ENCODE measurements at places on chromosomes 12 and 14.

GRCh38 chr12:44098786-44099185 is 262.9 kb downstream of the TMEM117 start:
- DNase-seq = no peak

GRCh38 chr12:108646600-108647579 is 13.2 kb upstream of the SELPLG start:
- no peak for DNase-seq

DNA sequence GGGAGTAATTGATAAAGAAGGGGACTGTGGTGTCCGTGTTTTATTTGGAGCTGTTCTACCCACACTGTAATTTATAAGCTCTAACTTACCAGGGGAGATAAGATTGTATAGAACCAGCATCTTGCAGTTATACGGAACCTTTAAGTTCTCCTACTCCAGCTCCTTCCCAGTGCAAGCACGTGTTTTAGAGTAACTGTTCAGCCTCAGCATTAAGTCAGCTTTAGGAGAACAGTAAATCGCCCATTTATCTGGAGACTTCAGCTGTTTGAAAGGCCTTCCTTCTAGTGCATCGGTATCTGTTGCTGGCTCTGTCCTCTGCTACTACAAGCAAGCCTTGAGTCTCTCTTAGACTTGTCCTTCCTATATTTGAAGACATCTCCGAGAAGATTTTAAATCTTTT is 95.6 kb downstream of the ETV6 start:
- no peak for DNase-seq

DNA sequence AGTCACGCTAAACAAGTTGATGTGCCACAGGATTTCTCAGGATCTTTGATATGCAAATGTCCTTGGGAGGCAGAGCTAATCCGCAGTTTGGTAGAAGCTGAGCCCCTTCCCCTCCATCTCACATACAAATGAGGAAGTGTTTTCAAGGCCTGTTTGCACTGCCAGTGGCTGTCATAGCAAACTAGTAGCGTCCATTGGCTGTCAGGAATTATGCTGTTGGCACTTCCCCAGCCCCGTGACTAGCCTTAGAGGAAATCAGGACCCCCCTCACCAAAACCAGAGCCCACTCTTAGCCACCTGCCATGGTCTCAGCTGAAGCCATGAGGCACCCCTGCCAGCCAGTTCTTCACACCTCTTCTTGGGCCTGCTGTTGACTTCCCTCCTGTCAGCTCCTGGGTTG is 253.9 kb downstream of the CACNA1C start:
- DNase-seq = no peak

- DNase-seq = no peak
These were observed 5.4 kb downstream of the RPS6KL1 start for GRCh38 chr14:74917646-74918081.

DNA sequence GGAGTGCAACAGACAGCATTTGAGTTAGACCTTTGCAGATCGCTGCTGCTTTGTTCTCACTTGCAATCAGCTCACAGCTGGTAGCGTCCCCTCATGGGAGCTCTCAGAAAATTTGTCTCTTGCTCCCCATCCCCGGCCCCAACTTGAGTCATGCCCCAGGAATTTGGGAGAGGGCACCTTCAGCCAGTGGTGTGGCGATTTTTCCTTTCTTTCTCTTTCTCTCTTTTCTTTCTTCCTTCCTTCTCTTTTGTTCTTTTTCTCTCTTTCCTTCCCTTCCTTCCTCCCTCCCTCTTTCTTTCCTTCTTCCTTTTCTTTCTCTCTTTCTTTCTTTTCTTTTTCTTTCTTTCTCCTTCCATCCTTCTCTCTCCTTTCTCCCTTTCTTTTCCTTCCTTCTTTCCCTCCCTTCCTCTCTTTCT is 34.2 kb upstream of the MAP1LC3B2 start:
- DNase-seq = no peak

GRCh38 chr12:90851800-90852718 is 102.9 kb downstream of the CCER1 start:
- no peak for DNase-seq

All from AG09309 (cell line).